ENCODE measurements at places on chromosomes 6 and 20.

DNA sequence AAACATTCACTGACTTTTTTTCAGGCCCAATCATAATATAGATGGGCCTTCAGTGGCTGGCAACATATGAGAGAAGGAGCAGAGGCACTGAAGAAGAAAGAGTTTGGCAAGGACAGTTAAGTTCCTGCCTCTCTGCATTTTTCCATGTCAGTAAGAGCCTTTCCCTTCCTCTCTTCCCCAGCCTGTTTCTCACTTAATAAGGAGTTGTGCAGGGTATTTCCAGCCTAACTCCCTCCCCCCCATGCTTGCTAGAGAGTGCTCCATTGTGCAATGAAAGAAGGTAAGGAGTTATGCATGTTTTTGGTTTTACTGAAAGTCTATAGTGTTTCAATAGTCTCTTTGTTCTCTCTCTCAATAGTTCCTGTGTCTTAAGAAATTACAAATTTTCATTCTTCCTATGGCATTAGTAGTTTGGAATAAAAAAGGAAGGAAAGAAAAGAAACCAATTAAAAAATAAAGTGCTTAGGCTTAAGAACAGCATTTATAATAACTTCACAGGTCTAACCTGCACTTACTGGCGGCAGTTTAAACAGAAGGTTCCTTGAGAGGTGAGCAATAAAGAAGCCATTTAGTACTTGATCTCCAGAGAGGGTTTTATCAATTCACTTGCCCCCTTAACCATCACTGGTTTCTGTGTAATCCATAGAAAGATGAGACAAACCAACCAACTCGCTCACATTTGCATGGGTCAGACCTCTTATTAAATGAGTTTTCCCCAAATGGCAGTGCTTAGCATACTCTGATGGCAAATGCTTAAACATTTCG, 251.1 kb downstream of the PTPRT start:
- DNase-seq, result no peak

DNA sequence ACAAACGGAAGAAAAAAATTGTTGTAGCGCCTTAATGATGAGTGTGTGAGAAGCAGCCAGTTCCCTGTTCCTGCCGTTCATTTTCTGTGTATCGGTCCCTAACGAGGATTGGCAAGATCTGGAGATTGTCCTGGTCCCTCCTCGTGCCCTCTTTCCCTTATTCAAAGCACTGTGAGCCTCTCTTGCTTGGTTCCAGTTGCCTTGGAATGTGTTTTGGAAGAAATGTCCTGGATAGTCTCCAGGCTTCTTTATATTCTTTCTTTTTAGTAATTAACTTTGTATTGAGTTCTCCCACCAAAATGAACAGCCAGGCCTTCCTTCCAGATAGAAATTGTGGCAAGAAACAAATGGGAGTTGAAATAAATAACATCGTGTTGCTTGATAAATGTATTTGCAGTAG, 348.3 kb downstream of the CDH26 start:
- DNase-seq, result no peak

DNA sequence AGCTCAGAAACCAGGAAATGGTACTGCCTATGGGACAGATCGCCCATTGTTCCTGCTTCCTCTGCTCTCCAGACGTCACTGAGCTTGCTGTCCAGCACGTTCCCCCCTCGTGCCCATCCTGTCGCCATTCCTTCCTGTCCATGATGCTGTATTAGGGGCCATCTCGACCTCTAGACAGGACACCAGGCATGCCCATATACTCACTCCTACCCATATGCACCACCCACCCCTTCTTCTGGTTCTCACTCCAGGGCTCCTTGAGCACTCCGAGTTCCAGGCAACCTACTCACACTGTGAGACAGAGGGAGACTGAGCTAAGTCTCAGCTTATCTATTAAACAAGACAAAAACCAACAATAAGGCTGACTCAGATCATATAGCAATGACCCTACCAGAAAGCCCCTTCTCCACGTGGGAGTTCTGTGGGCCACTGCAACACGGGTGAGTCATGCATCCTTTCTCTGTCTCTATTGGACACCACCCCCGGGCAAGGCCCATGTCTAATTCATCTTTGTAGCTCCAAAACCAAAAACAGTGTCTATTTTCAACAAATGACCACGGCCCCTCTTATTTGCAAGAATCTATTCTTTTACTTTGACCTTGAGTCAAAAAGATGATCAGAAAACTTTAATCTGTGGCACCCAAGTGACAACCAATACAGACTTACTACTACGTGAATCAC, 65.7 kb downstream of the PSMG4 start:
- peak; percentile 78 for DNase-seq

GRCh38 chr6:4682431-4683097, 93.6 kb upstream of the CDYL start:
- DNase-seq, result no peak

DNA sequence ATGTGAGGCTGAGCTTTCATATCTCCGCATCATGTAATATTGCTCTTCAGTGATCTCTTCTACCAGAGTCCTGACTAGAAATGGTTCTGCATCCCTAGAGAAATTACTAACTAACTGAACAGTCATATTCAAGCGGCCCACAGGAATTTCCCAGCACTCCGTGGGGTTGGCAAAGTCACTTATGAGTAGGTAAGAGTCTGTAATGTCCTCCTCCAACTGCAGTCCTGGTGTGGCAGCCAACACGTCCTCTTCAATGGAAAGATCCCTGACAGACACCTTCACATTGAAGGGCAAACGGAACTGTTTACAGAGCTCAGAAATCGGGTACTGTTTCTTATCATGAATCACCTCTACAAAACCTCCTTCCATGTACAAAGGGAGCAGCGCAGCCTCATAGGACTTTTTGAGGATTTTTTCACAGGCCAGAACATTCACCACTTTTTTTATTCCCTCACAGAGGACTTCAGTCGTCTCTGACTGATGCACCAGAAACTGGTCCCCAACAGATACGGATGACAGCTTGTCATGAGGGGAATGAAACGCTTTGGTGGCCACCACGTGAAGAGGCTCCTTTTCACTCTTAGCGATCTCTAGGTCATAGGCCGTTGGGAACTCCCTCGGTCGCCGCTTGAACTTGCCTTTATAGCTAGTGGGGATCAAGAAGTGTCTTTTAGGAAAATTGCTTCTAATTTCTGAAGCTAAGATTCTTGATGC, 87.7 kb downstream of the THEMIS start:
- no peak for DNase-seq

DNA sequence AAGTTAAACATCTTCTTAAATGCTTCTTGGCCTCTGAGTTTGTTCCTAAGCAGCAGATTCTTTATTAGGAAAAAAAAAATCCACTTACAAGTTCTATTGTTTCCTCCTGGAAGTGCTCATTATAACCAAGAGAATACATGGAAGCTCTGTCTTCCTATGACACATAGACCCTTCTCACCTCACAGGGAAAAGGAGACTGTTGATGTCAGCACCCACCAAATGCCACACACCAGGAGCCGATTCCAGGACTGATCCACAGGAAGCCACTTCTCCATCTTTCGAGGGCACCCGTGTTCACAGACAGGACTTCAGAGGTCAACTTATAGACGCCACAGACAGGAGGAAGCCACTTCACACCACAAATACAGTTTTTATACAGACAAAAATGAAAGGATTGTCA, 13.4 kb upstream of the BNIP5 start:
- DNase-seq, result no peak

DNA sequence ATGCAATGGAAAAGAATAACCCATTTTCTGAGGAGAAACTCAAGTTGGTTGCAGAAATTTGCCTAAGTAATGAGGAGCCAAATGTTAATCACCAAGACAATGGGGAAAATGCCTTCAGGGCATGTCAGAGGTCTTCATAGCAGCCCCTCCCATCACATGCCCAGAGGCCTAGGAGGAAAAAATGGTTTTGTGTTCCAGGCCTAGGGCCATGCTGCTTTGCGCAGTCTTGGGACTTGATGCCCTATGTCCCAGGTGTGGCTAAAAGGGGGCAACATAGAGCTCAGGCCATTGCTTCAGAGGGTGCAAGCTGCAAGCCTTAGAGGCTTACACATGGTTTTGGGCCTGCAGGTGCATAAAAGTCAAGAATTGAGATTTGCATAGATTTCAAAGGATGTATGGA, 485.9 kb downstream of the EYS start:
- DNase-seq, result no peak

GRCh38 chr20:63215101-63216040, 560 bp downstream of the YTHDF1 start:
- peak; percentile 83 for DNase-seq

- DNase-seq, result no peak
These were observed 18.8 kb upstream of the FRMD1 start for GRCh38 chr6:168097621-168098430.

DNA sequence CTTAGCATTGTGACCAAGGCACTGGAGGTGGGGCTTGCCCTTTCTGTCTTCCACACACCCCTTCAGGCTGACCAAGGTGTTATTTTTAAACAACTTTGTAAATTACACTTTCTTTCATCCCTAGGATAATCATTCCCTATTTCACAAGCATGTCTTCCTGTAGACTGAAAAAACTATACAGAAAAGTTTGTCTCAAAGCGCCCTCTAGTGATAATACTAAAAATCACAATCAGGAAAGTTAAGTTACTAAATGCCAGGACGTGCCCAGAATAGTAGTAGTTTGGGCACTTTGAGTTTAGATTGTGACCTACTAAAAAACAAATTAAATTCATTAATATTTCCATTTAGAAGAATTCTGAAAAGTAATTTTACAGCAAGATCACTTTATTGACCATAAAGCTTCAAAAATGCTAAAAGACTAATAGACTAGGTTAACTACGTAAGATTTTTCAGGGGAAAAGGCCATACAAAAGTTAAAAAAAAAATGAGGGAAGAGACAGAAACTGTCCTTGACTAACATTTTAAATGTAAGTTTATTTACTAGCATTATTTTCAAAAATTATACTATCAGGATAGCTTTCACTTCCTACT, 123.3 kb upstream of the DUSP22 start:
- peak; percentile 58 for DNase-seq

GRCh38 chr20:56368351-56369134, 9.8 kb downstream of the FAM210B start:
- no peak for DNase-seq

- peak; percentile 7 for DNase-seq
These were observed 111.3 kb downstream of the TNFAIP3 start for GRCh38 chr6:137978252-137978896.

DNA sequence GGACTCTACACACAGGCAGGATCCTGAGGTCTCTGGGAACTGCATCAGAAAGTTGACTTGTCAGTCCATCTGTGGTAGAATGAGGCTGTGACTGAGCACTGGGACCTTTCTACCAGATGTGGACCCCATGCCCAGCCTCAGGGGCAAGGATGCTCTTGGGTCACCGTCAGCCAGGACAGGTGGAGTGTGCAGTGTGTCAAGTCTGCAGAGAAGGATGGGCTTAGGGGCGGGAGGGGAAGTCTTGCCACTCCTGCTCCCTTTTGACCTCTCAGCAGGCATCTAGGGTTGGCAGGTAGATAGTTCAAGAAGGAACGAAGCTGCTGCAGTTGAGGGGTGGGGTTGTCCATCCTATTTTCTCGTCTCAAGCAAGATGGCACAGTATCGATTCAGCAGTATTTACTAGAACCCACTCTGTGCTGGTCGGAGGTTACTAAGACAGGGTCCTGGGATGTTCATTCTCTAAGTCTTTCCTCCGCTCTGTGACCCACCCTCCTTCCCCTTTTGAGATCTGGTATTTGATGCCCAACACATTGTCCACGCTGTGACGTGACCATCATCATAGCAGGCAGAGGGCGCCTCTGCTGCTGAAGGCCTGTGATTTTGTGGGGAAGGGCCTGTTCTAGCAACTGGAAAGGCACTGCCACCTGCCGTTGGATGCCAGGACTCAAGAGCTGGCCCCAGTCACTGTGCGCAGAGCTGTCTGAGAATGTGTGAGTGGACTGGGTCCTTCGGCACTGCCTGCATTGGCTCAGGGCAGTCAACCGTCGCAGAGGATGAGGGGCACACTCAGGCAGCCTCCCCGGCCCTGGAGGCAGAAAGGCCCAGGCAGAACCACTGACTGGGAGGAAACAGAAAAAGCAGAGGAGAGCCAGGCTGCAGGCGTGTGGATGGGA, 23.2 kb downstream of the RBCK1 start:
- peak; percentile 80 for DNase-seq

DNA sequence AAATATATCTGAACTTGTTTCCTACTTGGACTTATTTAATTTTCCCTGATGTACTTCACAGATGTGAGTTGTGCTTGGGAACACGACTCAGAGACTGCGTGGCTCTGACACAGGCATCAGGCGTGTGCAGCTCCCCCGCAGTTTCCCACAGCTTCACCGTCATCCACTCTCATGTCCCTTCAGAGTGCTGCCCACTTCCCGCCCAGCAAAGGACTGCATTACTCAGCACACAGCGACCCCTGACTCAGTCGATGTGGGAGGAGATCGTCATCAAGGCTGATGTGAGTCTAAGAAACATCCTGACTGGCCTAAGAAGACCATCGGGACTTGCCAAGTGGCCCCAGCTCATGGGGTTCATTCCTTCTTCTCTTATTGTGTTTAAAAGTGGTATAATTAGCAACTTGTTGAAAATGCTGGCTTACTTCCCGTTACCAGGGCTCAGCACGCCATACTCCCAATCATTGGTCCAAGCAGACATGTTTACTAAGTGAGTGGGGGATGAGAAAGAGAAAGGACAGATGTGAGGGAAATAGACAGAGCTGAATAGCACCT, 539.4 kb upstream of the JARID2 start:
- peak; percentile 100 for DNase-seq

DNA sequence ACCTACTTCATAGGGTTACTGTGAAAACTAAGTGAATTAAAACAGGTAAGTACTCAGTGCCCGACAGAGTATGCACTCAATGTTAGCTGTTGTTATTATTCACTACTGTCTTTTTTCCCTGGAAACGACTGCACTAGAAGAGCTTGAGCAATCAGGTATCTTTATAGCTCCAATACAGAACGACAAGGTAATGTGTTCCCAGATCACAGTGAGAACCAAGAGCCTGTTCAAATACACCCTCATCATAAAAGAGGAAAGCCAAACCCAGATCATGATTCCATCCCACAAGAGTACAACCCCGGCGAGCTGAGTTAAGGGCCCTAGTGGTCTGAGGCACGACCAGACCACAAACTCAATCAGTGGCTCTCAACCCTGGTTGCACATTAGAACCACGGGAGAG, 9.8 kb downstream of the MRPS18A start:
- no peak for DNase-seq

GRCh38 chr6:111114482-111114881, 27.2 kb downstream of the SLC16A10 start:
- peak; percentile 28 for DNase-seq

GRCh38 chr20:9261781-9262180, 192.9 kb downstream of the PLCB4 start:
- DNase-seq, result no peak

DNA sequence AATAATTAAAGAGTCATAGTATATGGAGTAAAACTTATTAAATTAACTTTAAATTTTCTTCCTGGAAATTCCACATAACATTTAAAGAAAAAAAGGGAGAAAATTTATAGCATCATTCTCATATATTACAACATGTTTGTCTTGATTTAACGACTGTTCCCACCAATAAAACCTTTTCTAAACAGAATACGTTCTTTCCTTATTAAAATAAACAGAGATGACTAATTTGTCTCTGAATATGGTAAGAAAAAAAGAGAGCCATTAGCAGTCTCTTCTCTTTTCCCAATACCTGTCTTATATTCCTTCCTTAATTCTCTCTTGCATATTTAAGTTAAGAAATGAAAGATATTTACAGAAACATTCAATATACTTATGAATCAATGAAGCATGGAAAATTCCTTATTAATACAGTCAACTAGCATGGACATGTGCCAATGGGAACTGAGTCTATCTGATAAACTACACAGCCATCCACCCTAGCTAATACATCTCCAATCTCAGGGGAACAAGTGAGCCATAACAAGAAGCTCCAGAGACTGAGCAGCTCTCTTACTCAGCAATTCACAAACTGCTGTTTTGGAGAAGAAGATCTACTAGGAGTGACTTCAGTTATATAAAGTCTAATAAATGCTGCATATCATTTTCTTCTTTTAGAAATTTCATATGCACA, 347.1 kb upstream of the MANEA start:
- DNase-seq, result no peak

GRCh38 chr6:107695061-107695720, 128.9 kb downstream of the SCML4 start:
- no peak for DNase-seq
